ENCODE measurements at places on chromosomes 16 and 17. TPM values are rescaled to one million over a fixed set of nuclear protein-coding genes. Genes with fewer than 3 reads are reported as not detected.

Gene ITGAD
- not detected for total RNA-seq

Gene RPL13
- total RNA-seq: 3,948 TPM

Gene CLDN9
- under 0.01 TPM for total RNA-seq

Gene DNAJC7
- 71.2 TPM for total RNA-seq

Gene KCNH6
- not detected for total RNA-seq

Gene CTRL
- 2.3 TPM for total RNA-seq

Gene EPOP
- 0.09 TPM for total RNA-seq

Gene C16orf54
- not detected for total RNA-seq

Gene MILR1
- total RNA-seq: 7.9 TPM

Gene MYH2
- not detected for total RNA-seq

Gene PRR29
- 0.52 TPM for total RNA-seq

Gene LPO
- not detected for total RNA-seq

Gene MYOCD
- 0.32 TPM for total RNA-seq

Gene STAC2
- not detected for total RNA-seq
